ENCODE measurements at places on chromosomes 1 and 21.

GRCh38 chr1:15680561-15681348 is 3.4 kb upstream of the PLEKHM2 start:
- DNase-seq, result no peak

DNA sequence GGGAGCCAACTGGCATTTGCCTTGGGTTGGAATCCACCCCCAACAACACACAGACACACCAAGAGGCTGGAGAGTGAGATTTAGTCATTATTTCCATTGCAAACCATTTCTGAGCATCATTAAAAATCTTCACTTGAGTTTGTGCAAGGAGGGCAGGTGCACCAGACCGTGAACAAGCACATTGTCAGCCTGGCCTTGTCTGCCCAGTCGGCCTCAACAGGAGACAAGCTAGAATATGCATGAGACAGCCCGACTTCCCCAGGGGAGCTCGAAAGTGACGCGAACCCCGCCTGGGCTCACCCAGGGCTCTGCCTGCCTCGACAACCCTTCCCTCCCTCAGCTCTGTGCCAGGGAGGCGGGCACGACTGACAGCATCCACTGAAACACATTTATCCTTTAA is 15.4 kb upstream of the GUCA2B start:
- DNase-seq, result no peak

DNA sequence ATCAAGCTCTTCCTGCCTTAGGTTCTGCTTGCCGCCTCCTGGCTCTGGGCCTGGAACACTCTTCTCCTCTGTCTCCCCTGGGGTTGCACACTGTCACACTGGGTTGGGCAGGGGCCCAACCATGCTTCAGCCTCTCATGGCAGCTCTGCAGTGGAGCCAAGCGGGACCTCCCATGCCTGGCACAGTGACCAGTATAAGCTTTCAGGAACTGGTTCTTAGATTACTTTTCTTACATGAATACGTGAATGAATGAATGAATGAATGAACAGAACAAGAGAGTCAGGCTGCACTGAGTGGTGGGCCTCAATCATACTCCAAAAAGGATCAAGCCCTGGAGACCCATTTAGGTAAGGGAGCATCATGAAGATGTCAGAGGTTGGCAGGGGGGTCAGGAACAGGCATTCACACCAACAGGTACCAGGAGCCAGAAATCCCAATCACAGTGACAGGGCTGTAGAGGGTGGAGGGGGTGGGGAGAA is 30.8 kb upstream of the TMEM125 start:
- DNase-seq, result no peak

DNA sequence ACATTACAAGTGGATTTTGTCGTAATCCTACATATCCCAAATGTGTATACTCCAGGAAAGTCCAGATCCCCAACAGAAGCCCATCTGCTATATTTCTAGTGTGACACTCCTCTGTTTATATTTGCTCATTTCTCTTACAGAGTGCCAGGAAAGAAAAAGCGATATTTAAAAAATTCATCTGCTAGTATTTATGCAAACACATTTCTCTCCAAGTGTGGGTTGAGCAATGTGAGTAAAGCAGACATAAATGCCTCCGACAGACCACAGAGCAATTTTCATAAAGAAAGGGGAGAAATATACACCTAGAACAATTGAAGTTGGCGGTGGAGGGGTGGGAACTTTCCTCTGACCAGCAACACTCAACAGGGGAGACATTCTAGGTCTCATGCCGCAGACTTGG is 22.2 kb upstream of the RAP1A start:
- DNase-seq, result no peak

GRCh38 chr1:201903135-201903534 is 14.4 kb downstream of the SHISA4 start:
- DNase-seq, result no peak

DNA sequence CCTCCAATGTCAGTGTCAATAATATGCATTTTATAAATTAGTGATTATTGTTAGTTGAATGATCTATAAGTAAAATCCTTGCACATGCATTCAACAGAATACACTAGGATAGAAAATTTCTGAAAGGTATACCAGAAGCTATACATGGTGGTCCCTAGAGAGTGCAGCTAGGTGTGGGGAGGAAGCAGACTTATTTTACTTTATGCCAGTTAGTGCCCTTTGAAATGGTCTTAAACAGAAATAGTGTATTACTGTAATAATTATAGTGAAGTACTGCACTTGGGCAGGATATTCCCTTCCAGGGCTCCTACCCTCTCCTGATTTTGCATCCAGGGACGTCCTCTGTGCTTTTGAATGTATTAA is 23.2 kb upstream of the WDR26 start:
- DNase-seq, result no peak

GRCh38 chr21:38834725-38835124 is 29.0 kb downstream of the ETS2 start:
- DNase-seq, result peak; percentile 47

- DNase-seq, result no peak
These were observed 472.4 kb upstream of the PRMT6 start for GRCh38 chr1:106584107-106584506.

- DNase-seq, result peak; percentile 91
These were observed 18.3 kb upstream of the CAPN8 start for GRCh38 chr1:223683586-223684487.

DNA sequence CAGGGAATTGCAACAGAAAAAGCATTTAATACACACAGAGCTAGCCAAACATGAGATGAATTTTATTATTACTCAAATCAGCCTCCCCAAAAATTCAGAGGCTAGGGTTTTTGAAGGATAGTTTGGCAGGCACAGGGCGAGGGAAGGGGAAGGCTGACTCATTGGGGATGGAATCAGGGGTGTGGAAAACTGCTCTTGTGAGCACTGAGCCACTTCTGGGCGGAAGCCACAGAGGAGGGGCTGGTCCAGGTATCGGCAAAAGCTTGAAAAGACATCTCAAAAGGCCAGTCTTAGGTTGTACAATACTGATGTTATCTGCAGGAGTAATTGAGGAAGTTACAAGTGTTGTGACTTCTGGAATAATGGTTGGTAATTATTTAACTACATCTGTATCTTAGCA is 109.4 kb downstream of the TLR5 start:
- no peak for DNase-seq

DNA sequence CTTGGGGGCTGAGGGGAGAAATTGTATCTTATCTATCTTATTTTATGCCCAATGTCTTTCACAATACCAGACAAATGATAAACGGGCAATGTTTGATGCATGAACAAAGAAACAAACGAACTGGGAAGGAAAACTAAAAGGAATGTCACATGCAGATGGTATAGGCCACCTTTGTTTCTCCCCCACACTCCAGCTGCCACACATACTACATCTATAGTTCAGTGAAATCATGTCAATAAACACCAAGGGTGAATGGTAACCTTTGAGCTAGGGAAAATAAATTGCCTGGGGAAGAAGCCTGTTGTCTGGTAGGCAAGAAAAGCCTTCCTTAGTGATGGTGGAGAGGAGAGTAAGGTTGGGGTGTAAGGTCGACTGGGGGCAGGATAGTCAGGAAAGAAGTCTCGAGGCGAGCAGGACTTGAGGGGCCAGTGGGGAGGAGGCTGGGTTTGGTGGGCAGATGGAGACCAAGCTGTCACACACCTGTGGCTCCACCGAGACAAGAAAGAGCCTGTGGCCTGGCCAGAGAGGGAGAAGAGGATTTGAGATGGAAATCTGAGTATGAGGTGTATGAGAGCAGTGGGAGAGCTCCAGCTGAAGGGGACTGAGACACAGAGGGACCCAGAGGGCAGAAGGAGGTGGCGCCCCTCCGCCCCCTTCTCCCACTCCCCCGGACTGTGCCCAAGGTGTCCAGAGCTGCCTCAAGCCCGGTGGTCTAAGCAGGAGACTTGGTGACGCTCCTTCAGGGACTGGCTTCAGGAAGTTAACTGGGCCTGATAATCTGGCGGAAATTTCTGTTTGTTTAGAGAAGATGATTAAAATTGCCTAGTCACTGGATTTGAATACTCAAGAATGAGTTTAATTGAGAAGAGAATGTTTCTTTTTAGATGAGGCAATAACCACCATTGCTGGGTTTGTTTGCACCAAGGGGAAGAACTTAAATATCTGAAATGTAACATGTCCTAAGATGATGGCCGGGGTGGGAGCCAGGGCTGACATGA is 37.3 kb downstream of the ATF3 start:
- no peak for DNase-seq

- DNase-seq, result no peak
These were observed 378.5 kb downstream of the SMYD3 start for GRCh38 chr1:246128494-246129069.

DNA sequence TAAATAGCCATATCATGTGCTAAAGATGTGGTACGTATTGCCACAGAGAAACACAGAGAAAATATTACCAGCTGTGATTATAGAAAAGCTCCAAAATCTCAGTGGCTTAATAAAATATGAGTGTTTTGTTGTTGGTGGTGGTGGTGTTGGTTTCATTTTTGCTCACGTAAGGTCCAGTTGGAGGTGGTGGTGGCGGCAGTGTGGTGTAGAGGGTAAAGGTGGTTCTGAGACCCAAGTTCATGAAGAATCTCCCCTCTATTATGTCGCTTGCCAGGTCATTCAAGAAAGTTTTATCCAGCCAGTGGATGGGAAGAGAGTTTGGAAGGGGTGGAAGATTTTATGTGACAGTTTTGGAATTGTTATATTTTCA is 217.6 kb upstream of the SAMSN1 start:
- DNase-seq, result no peak

GRCh38 chr1:6832531-6833188 is 47.4 kb downstream of the CAMTA1 start:
- peak; percentile 71 for DNase-seq

- DNase-seq, result no peak
These were observed 37.2 kb downstream of the MRAP start for GRCh38 chr21:32335601-32336575.

- DNase-seq, result no peak
These were observed 750 bp downstream of the SYNJ1 start for GRCh38 chr21:32726839-32727686.

GRCh38 chr1:160830321-160831153 is 32.1 kb downstream of the CD244 start:
- DNase-seq, result peak; percentile 17

DNA sequence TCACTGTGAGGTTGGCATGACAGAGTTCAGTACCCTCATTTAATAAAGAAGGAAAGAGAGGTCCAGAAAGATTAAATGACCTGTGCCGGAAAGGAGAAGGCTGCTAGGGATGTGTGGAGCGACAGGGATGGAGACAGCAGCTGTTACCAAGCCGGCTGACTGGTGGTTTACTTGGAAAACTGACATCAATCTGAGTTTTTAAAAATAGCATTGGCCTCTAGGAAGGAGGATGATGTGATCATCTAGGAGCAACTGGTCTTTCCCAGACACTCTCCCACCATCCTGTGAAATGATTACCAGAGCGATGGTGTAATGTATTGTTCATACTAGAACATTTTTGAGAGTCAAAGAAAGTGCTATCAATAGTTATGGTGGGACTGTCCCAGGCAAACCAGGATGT is 154.4 kb downstream of the ZSCAN20 start:
- no peak for DNase-seq

GRCh38 chr1:168005529-168005928 is 68.7 kb upstream of the MPC2 start:
- no peak for DNase-seq

DNA sequence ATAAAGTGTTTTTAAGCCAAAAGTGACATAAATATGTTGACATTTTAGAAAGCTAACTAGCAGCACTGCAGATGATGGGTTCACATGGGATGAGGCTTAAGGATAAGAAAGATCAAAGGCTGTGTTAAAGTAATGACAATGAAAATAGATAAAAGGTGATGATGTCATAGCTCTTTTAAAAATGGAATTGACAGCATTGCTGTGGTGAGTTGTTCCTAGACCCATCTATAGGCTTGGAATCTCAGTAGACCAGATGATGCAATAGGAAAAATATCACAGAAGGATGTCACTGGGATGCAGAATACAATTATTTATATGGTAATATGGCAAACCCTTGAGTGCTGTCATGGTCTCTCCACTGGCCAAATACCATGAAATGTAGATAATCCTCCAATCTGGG is 286.0 kb downstream of the PLA2G4A start:
- DNase-seq, result no peak

DNA sequence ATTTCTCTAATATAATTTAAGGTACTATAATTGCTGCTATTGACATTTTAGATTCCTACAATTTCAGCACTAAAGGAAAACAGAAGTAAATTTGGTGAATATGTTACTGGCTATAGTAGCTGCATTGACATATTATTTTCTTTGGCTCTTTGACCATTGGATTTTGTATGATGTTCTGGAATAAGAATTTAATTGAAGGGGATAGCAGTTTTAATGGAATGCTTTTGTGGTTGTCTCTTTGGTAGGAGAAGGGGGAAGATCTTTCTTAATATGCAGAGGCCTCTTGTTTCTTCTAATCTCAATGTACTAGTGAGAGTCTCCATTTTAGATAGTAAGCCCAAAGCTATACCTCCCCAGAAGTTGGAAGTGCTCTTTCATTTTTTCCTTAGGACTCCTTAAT is 6.9 kb downstream of the DTL start:
- DNase-seq, result no peak

Data from NCI-H2081 (cell line).